ENCODE measurements at places on chromosomes 6 and 20.

DNA sequence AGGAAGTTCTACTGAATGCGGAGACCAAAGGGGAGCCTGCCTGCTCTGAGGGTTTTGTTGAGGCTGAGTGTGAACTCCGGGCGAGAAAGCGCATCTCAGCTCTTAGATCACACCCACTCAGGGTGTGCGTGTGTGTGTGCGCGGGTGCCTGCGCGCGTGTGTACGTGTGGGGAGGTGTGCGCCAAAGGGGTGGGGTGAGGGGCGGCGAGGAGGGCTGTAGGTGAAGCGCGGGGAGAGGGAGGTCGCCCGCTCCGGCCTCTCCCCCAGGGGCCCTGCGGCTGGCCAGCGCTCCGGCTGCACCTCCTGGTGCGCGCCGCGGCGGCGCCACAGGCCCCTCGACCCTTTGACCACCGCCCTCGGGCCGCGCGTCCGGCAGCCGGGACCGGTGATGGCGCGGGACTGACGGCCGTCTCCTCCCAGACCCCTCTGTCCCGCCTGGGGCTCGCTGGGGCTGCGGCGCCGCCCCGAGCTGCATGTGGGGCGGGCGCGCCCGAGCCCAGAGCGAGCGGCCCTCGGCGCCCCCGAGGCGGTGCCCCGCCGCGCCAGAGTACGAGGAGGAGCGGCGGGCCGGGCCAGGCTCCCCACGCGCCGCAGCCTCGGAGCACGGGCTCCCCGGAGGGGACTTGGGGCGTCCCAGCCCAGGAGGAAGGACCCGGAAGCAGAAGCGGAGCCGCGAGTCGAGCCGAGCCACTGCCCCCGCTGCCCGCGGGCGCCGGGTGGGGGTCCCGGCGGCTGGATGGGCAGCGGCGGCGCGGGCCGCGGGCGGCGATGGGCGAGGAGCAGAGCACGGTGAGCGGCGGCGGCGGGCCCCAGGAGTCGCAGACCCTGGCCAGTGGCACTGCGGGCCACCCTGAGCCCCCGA lies at the start of gene RNF217:
TSS of gene RNF217 (plus strand) at position 661 of the 862 bp plus-strand sequence. CDS start at position 769, 108 bp downstream.
- DNase-seq: peak; percentile 66

GRCh38 chr20:9401371-9401770 lies 113.0 kb upstream of the LAMP5 start:
- DNase-seq: no peak

- no peak for DNase-seq
Observed at GRCh38 chr6:10681795-10682194, 12.6 kb downstream of the C6orf52 start.

DNA sequence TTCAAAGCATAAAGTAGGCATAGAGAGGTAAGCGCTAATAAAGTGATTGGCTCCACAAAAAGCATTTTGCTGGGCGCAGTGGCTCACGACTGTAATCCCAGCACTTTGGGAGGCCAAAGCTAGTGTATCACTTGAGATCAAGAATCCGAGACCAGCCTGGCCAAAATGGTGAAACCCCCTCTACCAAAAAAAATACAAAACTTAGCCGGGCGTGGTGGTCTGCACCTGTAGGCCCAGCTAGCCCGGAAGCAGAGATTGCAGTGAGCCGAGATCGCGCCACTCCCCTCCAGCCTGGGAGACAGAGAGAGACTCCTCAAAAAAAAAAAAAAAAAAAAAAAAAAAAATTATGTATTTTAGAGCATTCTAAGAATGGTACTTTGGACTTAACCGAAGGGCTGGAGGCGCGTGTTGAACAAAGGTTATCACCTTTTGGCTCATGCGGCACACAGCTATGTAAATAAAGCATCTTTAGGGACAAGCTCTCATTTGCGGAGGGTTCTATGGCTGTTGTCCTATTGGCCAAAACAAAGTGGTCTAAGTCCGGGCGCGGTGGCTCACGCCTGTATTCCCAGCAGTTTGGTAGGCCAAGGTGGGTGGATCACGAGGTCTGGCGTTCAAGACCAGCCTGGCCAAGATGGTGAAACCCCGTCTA lies 17.4 kb downstream of the HFE start:
- no peak for DNase-seq

- DNase-seq: no peak
Observed at GRCh38 chr6:30914854-30915590, 984 bp downstream of the VARS2 start.

DNA sequence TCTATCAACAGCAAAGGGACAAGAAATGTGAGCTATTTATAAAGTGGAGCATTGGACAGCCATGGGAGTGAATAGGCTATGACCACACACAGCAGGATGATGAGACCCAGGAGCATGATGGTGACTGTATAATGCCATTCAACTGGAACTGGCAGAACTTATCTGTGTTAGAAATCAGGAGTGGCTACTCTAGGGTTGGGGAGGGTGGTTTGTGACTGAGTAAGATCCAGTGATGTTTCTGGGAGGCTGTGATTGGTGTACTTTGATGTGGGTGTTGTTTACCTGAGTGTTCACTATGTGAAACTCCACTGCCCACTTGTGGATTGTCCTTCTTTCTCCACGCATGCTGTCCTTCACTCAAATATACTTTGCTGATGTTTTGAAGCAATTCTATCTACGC lies 11.5 kb upstream of the HLA-B start:
- DNase-seq: no peak

- DNase-seq: no peak
Observed at GRCh38 chr20:51058017-51058416, 35.1 kb upstream of the KCNG1 start.

- no peak for DNase-seq
Observed at GRCh38 chr6:124560873-124561567, 401.2 kb upstream of the RNF217 start.

- DNase-seq: peak; percentile 92
Observed at GRCh38 chr6:3825851-3826581, 23.2 kb upstream of the FAM50B start.

DNA sequence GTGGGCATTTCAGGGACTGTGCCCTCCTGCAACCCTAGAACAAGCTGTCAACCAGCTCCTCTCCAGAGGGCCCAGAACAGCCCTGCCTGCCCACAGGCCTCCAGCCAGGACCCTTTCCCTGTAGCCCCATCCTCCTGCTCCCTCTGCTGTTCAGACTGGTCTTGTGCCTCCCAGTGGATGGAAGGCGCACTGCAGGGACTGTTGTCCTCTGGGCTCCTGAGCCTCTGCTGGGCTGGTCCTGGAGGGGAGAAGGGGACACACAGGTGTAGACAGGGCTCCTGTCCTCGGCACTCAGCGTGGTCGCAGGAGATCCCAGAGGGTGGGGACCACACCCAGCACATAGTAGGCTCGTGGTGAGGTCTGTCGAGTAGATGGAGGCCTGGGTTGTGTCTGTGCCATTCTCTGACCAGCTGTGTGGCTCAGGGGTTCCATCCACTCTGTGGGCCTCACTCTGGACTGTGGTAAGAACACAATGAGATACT lies 11.5 kb downstream of the ITPR3 start:
- peak; percentile 60 for DNase-seq

DNA sequence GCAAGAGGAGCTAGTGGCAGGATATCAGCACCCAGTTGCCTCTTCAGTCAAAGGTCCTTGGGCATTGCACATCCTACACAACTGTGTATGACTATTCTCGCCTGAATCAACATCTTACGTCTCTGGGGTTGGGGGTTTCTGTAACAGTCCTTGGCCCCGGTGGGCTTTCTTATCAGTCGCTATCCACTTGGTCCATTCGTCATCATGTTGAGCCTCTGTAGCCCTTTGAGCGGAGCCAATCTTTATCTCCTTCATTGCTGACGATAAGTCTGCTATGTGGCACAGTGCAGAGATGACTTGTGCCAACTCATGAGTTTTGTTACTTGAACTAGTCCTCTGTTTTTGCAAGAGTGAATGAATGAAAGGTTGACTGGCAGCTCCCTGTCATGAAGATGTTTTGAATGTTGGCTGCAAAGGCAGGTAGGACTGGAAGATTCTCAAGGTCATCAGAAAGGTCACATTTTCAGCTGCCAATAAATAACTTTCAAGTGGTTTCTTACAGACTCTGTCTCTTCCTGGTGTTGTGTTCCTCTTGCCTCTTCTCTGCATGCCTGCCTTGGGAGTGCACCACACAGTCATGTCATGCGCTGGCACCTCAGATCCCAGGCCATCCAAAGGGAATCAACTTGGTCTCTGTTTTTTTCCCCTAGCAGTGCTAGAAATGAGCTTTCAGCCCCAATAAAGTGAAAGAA lies 238.9 kb downstream of the SLC24A3 start:
- DNase-seq: no peak

- no peak for DNase-seq
Observed at GRCh38 chr20:54111460-54111859, 41.1 kb upstream of the BCAS1 start.

- DNase-seq: peak; percentile 65
Observed at GRCh38 chr6:37566111-37566949, 66.6 kb upstream of the CCDC167 start.

GRCh38 chr6:91654793-91655192 lies 1067.9 kb upstream of the MAP3K7 start:
- no peak for DNase-seq

DNA sequence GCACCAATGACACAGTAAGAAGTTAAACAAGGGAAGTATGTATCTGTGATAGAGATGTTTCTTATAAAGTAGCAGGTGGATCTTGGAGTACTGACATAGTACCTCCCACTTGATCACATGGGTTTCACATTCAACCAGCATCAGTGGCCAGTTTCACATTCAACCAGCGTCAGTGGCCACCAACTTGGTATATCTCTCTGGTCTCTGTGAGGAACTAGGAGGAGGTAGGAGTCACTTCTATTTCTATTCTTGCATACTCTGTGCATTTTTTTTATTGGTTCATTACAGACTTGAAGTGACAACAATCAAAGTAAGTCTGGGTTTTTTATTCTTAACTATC lies 200.3 kb upstream of the SIM1 start:
- DNase-seq: no peak

DNA sequence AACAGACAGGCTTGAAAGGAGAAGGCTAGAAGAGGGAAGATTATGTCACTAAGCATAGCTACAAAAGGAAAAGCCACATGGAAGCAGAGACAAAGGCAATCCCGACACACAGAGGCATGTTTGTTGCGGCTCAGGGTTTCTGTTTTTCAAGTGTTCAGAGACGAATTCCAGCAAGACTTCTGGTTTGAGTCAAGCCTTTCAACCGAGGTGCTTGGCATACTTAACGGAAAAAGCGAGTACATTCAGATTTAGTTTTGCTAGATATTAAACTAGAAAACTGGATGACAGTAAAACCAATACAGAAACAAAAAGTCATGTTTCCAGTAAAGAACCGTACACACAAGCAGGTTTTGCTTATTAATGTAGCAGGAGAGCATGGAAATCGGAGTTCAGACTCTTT lies 27.2 kb downstream of the MCUR1 start:
- DNase-seq: no peak

GRCh38 chr6:24568683-24569082 lies 73.9 kb downstream of the ALDH5A1 start:
- DNase-seq: no peak

- no peak for DNase-seq
Observed at GRCh38 chr6:150177259-150177951, 34.6 kb downstream of the PPP1R14C start.

- DNase-seq: no peak
Observed at GRCh38 chr20:49705358-49705757, 8.3 kb downstream of the B4GALT5 start.

DNA sequence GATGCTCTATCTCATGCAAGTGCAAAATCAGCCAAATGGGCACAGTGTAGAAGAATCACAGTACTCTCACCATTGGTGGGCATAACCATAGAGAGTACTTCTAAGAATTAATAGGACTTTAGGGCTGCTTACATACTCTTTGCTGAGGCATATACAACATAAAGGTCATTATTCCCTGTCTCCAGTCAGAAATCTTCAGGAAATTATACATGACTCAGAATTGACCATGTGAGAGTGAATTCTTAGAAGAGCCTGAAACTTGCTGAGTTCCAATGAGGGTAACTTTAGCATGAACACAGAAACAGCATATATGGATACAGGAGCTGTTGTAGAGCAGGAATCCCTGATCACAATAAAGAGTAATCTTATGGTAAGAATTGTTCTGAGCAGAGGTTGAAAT lies 498.7 kb downstream of the TENT5A start:
- no peak for DNase-seq

DNA sequence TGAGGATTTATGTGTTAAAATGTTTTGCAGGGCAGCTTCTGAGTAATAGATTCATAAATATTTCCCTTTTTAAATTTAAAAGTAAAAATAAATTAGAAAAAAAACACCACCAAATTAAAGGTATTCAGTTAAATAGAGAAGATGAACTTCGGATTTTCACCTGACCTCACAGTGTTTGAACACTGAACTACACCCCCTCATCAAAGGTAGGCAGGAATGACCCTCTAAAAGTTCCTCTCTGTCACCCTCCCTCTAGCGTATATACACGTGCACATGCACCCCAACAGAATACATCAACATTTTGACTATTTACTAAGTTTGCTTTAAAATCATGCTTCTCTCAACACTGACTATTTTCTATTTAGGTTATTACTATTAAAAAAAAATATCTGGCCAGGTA lies 528.3 kb downstream of the QKI start:
- DNase-seq: no peak

- DNase-seq: no peak
Observed at GRCh38 chr6:11486051-11486450, 51.5 kb upstream of the TMEM170B start.

DNA sequence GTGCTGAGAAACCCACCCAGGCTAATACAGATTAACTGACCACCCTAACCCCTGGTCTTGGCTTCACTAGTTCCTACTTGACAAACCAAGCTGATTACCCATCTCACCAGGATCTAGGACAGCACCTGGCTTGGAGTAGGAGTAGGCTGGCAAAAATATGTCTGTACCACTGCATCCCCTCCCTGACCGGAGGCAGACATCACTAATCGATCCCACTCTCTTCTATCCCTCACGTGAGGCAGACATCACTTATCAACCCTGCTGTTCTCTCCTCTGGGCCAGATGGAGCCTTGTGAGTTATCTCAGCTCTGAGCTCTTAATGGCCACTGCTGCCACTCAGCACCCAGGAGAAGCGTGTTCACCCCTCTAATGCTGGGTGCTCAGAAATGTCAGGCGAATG lies 324.3 kb downstream of the CDH4 start:
- no peak for DNase-seq

GRCh38 chr6:15752820-15753219 lies 90.0 kb upstream of the DTNBP1 start:
- DNase-seq: no peak

- DNase-seq: no peak
Observed at GRCh38 chr20:60804918-60805630, 447.0 kb upstream of the CDH4 start.

DNA sequence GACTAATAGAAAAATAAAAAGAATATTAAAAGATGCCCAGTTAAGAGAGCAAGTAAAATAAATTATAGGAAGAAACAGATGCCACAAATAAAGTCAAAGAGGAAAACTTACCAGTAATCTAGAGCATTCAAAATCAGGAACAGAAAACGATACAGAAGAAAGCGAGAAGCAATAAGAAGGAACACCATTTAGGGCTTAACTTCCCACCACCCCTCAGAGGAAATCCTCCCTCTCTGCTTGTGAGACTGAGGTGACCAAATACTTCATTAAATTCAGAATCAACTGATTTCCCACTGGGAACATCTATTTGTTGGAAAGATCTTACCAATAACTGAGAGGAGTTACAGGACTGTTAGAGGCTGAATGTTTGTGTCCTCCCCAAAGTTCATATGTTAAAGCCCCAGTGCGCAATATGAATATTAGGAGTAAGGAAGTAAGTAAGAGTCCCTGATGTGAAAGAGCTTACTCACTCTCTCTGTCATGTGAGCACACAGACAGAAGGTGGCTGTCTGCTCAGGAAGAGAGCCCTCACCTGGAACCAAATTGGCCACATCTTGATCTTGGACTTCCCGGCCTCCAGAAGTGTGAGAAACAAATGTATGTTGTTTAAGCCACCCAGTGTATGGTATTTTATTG lies 19.5 kb downstream of the KATNA1 start:
- no peak for DNase-seq

GRCh38 chr20:10682939-10683338 lies 9.1 kb upstream of the JAG1 start:
- no peak for DNase-seq
